ENCODE measurements at places on chromosomes 1 and 21.
A peak's percentile ranks its signal among the peaks of the same experiment; 100 is the strongest.

GRCh38 chr21:46617267-46618051 lies 12.6 kb upstream of the S100B start:
- DNase-seq, result no peak

DNA sequence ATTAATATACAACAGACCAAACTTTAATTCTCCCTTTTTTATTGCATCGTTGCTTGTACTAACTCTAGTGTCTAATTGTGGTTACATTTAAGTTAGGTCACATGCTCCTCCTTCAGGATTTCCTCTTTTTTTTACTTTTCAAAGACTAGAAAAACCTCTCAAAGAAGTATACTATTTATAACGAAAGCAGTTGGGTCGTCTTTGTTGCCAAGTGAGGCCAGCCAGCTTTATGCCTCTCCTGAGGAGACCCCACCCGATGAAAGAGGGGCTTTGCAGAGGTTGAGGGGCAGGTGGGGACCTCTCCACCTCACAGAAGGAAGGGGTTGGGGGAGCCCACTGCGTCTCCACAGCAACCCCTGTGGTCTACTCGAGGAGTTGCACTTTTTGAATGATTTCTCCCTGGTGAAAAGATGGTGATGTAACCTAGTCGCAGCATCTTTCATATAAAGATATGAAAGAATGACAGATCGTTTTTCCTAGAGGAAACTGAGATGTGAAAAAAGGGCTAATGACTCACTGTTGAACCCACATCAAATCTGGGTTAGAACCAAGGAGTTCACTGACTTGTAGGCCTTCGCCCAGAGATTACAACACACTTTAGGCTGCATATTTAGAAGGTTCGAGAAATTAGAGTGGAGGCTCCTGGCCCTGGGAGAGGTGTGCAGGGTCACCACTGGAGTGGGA lies 6.4 kb downstream of the TGFB2 start:
- peak; percentile 74 for DNase-seq

- no peak for DNase-seq
These were observed 6.3 kb downstream of the ATF6 start for GRCh38 chr1:161772397-161772796.

DNA sequence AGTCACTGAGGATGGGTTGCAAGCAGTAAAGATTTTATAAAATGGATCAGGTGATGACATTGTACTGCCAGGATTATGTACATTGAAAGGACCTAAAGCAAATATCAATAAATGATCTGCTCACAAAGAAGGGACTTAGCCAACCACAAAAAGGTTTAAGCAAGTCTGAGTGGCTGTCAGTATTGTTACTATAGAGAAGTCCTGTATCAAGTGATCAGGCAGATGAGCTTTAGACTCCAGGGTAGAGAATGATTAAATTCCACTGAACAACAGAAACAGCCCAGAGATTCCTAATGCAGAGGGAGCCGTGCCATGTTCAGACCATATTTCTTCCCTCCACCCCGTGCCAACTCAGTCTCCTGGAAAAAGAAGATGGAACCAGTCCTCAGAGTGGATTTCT lies 138.9 kb downstream of the SETD4 start:
- DNase-seq, result no peak

- DNase-seq, result no peak
These were observed 1.0 kb downstream of the ALDH4A1 start for GRCh38 chr1:18901147-18901951.

- no peak for DNase-seq
These were observed 149.2 kb upstream of the KCNK2 start for GRCh38 chr1:214933375-214933774.

DNA sequence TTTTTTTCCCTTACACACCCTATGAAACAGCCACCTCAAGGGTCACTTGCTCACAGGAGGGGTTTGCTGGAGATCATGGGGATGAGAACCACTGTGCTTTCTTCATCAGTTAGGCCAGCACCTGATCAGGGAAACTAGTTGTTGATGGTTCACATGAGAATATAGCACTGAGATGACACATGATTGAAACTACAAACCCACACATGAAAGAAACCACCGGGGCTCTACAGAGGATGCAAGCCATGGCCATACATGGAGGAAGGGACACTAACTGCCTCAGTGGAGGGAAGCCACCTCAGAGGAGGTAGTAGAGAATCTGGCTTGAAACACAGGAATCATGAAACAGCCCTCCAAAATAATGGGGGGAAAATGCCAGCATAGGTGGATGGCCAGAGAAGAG lies 63.2 kb downstream of the PRKAB2 start:
- no peak for DNase-seq

- no peak for DNase-seq
These were observed 14.4 kb upstream of the XCL1 start for GRCh38 chr1:168561989-168562388.

GRCh38 chr1:65235867-65236805 lies 73.2 kb upstream of the DNAJC6 start:
- no peak for DNase-seq

- no peak for DNase-seq
These were observed 3.0 kb downstream of the IL22RA1 start for GRCh38 chr1:24139841-24140425.

DNA sequence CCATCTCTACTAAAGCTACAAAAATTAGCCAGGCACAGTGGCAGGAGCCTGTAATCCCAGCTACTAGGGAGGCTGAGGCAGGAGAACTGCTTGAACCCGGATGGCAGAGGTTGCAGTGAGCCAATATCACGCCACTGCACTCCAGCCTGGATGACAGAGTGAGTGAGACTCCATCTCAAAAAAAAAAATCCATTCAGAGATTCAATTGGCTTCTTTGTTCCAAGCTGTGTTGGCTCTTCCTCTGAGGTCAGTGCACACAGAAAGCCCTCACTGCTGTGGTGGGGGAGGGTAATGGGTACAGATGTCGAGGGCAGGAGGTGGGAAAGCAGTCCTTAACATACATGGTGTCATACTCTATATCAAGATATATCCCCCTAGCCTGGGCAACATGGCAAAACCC lies 14.7 kb downstream of the TIE1 start:
- DNase-seq, result no peak

- no peak for DNase-seq
These were observed 69.4 kb upstream of the SAMSN1 start for GRCh38 chr21:14615359-14615974.

All from B cell (primary cell).